ENCODE measurements at places on chromosomes 3 and 15.

GRCh38 chr3:126355251-126355650 is 2.0 kb downstream of the KLF15 start:
- DNase-seq = no peak

GRCh38 chr3:122977746-122978466 is 49.7 kb downstream of the SEMA5B start:
- peak; percentile 76 for DNase-seq

DNA sequence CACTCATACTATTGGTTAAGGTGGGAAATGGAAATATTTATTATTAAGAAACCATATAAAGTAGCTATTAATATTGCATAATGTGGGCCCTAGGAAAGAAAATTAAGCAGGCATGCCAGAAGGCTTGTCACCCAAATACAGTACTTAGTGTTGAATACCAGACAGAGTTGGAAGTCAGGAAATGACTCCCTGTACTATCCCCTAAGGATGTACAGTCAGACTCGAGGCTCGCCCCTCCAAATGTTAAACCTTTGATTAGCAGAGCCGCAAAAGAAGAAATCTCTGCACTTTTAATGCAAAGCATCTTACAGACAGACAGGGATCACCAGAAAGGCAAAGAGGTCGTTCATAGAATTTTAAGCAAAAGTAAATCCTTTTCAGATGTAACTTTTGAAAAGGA is 11.3 kb upstream of the RBSN start:
- no peak for DNase-seq

- no peak for DNase-seq
Measured at GRCh38 chr3:127173516-127174166, 19.3 kb upstream of the PRR23E start.

Measured in ecto neural progenitor cell (in vitro differentiated cells).